CD4-positive, alpha-beta T cell treated with Interleukin-4 for 4 hours (primary cell): ENCODE measurements at places on chromosomes 4 and X.

- DNase-seq, result no peak
These were observed 70.6 kb downstream of the TMEM144 start for GRCh38 chr4:158280856-158281255.

- DNase-seq, result no peak
These were observed 23.0 kb upstream of the CCDC149 start for GRCh38 chr4:24935856-24936255.

- DNase-seq, result no peak
These were observed 530.3 kb upstream of the PRKX start for GRCh38 chrX:4243759-4244158.

- DNase-seq, result no peak
These were observed 169.4 kb downstream of the PTTG2 start for GRCh38 chr4:38129460-38130227.

GRCh38 chr4:148017801-148018200 lies 285.9 kb downstream of the ARHGAP10 start:
- DNase-seq, result no peak

GRCh38 chrX:7024850-7025249 lies 122.7 kb upstream of the STS start:
- DNase-seq, result no peak

GRCh38 chr4:88166608-88167007 lies 8.2 kb upstream of the ABCG2 start:
- no peak for DNase-seq

- no peak for DNase-seq
These were observed 1753.7 kb upstream of the AGA start for GRCh38 chr4:179195887-179196286.

DNA sequence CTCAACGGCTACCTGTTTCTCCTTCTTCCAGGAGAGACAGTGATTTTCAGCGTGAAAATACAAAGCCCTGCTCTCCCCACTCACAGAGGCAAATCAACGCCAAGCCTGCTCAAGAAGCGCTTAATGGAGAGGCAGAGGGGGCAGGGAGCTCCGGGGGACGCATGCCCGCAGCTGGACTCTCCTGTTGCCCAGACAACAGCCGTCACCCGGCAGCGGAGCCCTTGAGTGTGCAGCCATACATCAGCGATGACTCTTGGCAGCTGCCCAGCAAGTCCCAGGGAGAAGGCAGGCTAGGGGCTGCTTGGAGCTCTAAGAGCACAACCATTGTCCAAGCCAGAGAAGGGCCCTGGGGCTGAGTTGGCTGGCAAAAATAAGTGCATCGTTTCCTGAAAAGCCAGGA lies 71.0 kb upstream of the AFAP1 start:
- no peak for DNase-seq

- no peak for DNase-seq
These were observed 76.4 kb downstream of the EFHC2 start for GRCh38 chrX:44267116-44267515.
